BE2C (cell line): ENCODE measurements at places on chromosomes 5 and 9.
A peak's percentile ranks its signal among the peaks of the same experiment; 100 is the strongest.

DNA sequence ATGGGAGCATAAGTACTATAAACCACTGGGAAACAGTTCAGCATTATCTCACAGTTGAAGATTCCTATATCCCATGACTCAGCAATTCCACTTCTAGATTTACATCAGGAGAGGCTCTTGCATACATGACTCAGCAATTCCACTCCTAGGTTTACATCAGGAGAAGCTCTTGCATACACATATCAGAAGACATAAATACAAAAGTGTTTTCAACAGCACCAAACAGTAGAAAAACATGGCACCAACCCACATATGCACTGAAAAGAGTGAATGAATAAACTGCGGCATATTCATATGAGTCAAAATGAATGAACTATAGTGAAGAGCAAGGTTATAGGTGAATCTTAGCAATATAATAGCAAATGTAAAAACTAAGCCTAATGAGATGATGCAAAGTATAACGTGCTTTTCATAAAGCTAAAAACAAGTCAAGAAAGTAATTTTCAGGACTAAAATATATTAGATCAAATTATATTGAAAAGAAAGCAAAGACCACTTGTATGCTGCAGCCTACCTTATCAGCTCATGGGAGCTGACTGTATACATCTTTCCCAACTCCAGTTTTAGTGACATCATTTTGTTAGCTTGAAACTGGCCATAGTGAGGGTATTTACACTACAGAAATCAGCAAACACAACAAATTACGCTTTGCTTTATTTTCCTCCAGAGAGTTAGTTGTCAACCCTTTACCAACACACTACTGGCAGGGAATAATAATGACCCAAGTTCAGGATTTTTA is 95.8 kb downstream of the ANKRD18B start:
- DNase-seq = no peak

DNA sequence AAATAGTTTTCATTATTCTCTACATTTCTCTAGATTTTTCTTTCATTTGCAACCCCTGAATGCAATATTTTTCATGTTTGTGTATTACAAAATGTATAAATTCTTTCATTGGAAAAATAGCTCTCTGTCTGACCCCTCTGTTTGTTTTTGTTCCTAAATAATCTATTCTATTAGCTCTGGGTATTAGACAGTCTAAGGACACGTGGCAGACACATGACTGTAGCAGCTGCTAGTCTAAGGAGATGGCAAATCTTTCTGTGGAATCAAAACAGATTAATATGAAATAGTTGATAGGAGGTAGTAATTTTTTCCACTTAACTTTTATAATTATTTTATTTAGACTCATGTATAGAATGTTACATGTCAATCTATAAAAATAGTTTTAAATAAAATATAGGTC is 21.4 kb upstream of the SPATA9 start:
- no peak for DNase-seq

- DNase-seq = no peak
These were observed 142.4 kb downstream of the YIPF5 start for GRCh38 chr5:144028058-144028457.

GRCh38 chr5:148376198-148376597 is 7.6 kb upstream of the FBXO38 start:
- no peak for DNase-seq

GRCh38 chr9:133659516-133659915 is 23.4 kb downstream of the DBH start:
- DNase-seq = no peak

- no peak for DNase-seq
These were observed 13.3 kb downstream of the MYOZ3 start for GRCh38 chr5:150674341-150674821.

DNA sequence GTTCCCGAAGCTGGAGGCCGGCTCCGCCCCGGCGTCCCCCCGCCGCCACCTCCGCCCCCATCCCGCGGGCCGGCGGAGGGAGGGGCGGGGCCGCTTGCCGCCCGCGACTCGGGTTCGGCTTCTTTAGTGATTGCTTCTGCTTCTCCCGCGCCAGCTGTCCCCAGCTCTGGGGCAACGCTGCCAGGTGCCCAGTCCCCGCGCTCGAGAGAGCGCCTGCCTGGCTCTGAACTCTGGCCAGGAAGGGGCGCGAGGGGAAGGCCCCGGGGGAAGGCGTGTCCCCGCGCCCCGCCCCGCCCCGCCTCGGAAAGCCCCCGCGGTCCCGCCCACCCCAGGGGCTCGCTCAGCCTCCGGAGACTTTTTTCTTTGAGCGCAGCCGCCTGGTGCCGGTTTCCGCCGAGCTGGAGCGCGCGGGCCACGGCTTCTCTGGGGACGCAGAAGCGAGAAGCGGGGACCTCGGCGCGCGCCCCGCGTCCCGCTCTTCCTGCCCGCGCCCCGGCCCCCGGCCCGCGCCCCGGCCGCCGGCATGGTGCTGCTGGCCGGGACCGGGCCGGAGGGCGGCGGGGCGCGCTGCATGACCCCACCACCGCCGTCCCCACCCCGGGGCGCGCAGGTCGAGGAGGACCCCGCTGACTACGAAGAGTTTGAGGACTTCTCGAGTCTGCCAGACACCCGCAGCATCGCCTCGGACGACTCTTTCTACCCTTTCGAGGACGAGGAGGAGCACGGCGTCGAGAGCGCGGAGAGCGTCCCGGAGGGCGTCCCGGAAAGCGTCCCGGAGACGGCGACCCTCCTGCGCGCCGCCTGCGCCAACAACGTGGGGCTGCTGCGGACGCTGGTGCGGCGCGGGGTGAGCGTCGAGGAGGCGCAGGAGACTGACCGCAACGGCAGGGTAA is at the start of gene ANKRD33B:
TSS of gene ANKRD33B (plus strand) at position 126 of the 893 bp plus-strand sequence. CDS start at position 524, 398 bp downstream.
- DNase-seq = peak; percentile 79

DNA sequence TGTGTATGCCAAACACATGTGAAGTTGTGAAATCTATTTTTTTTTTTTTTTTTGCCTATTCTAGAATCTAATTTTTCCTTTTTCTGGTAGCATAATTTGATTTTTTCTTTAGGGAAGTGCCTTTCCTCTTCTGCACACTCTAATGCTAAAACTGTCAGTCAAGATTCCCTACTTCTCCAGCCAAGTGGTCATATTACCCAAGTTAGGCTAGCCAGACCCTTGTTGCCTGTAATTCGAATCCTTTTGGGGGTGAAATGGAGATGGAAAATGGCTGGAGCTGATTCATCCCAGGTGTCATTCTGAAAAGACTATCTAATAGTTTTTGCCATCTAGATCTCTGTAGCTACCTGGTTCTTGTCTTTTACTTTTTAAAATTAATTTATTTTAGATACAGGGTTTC is 24.8 kb upstream of the UBAP1 start:
- no peak for DNase-seq

GRCh38 chr5:159049844-159050315 is 49.8 kb downstream of the EBF1 start:
- no peak for DNase-seq

- DNase-seq = no peak
These were observed 21.9 kb upstream of the AUH start for GRCh38 chr9:91383577-91383976.

DNA sequence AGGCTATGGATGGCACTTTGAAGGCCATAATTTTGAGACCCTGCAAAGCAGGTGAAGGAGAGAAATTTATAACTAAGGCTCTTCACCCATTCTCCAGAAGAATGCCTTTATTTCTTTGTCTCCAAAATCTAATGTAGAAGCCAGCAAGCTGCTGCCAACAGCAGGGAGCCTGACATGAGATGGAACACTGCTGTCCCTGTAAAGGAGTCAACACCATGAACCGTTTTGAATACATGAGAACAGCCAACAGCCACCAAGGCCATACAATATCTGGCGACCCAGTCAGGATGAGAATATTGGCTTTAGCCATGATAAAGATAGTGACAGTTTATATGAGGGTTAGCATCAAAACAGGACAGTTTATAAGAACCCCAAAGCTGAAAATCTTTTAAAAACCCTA is 121.2 kb upstream of the LIFR start:
- no peak for DNase-seq

DNA sequence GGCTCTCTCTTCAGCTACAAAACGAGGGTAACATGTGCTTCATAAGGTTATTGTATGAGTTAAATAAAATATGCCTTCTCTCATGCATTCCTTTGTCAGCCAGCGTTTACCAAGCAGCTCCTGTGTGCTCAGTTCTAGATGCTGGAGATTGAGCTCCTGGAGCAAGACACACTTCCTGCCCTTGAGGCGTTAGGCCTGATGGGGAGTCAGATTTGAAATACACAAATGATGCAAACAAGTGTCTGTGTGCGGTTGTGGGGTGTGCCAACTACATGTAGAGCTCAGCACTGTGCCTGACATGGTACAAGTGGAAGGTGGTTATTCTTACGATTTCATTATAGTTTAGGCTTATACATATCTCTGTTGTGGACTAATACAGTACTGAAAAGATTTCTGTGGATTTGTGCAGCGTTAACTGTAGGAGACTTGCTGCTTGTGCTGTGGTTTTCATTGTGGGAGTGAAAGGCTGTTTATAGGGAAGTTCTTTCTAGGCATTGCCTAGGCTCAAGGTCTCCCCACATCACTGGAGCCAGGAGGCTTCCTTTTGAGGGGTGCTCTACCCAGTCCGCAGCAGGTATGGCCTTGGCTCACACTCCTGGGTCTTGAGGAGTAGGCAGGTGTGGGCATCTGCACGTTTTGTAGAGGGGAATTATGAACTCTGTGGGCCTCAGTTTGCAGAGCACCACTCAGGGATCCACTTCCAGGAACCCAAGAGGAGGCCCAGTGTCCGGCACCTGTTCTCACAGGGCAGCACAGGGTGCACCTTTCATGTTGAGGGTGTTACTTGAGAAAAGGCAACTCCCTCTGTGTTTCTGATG is 39.8 kb upstream of the ANGPTL2 start:
- DNase-seq = no peak

- no peak for DNase-seq
These were observed 50.7 kb upstream of the NR5A1 start for GRCh38 chr9:124557895-124558294.

DNA sequence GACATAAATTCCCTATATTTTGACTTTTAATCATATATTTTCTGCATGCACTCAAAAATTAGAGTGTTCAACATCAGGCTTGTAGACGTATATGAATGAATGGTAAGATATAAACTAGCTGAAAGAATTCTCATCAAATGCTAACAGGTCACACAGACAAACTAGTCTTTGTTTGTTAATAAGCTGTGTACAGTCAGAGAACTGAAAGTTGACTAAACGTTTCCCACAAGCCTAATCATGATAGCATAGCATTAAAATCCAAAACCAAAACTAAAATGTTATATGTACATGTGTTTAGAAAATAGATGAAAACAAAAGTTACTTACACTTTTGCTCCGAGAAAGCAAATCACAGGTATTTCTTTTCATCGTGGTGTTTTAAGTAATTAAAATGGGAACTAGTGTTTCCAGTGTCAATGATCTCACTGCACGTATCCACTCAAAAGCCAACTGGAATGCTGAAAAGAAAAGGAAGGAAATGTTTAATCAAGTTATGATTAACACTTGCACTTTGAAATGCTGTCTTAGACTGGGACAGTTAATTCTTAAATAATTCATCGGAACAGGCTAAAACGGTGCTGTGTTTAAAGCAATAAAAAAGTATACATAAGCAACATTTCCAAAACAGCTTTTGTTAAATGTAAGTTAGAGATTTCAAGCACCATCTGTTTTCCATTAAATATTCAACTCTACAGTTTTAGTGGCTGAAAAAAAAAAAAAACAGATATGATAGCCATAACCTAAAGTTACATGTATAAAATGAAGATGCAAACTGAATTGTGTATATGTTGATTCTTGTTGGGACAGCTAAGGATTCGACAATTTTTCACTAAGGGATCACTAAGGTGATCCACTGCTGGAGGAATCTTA is 291.9 kb upstream of the PDE4D start:
- DNase-seq = no peak
